ENCODE measurements at places on chromosomes 5 and 9.

GRCh38 chr5:137070521-137070920 lies 428.6 kb downstream of the SPOCK1 start:
- no peak for DNase-seq

- DNase-seq: no peak
Observed at GRCh38 chr5:109865637-109866036, 175.9 kb downstream of the MAN2A1 start.

GRCh38 chr9:15244001-15244441 lies 63.0 kb downstream of the TTC39B start:
- no peak for DNase-seq

GRCh38 chr5:41517909-41518308 lies 7.5 kb upstream of the PLCXD3 start:
- DNase-seq: no peak

- no peak for DNase-seq
Observed at GRCh38 chr5:24094081-24094679, 550.6 kb downstream of the CDH10 start.

GRCh38 chr5:55418994-55419968 lies 111.5 kb downstream of the MTREX start:
- DNase-seq: no peak

GRCh38 chr9:133264235-133264764 lies 10.7 kb downstream of the ABO start:
- DNase-seq: no peak
